Fibroblast of villous mesenchyme (primary cell): ENCODE measurements at places on chromosomes 7 and 10.
A peak's percentile ranks its signal among the peaks of the same experiment; 100 is the strongest.

DNA sequence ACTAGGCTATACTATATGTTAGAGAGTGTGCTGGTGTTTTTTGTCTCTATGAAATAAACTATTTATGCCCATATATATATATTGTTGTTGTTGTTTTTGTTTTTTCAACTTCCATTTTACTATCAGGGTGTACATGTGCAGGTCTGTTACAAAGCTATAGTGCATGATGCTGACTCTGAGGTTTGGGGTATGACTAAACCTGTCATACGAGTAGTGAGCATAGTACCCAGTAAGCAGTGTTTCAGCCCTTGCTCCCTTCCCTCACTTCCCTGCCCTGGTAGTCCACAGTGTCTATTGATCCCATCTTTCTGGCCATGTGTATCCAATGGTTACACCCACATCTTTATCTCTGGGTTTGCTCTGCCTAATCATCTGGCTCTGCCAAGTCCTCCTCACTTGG lies 101.8 kb downstream of the FAS start:
- no peak for DNase-seq

GRCh38 chr10:4174197-4174596 lies 389.2 kb upstream of the KLF6 start:
- peak; percentile 34 for DNase-seq

DNA sequence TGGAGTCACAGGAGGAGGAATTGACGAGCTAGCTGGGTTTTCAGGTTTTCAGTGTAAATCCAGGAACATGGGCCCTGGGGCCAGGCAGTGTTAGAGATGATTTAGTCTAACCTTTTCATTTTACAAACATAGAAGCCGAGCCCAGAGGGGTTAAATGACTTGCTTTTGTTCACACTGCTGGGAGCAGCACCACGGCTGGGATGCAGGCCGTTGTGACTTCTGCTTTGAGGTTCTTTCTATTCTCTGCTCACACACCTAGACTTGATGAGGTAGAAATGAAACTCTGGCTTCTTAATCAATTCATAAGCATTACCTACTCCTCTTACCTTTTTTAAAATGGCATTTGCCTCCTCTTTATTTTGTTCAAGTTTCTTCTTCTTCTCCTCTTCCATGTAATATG lies 36.4 kb downstream of the CREB5 start:
- no peak for DNase-seq

DNA sequence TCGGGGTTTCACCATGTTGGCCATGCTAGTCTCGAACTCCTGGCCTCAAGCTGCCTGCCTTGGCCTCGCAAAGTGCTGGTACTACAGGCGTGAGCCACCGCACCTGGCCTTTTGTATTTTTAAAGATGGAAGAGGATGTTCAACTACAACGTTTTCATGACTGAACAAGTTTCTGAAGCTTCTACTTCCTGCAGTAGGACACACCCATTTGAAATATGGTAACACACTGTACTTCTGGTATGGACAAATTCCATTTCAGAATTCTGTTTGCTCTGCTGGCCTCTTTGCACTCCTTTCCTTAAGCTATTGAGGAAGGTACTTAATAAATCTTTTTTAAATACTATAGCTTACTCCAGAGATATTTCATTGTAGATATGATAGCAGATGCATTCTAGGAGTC lies 10.9 kb upstream of the CDK1 start:
- DNase-seq = no peak

- no peak for DNase-seq
These were observed 826 bp downstream of the GIMAP7 start for GRCh38 chr7:150515248-150516147.

DNA sequence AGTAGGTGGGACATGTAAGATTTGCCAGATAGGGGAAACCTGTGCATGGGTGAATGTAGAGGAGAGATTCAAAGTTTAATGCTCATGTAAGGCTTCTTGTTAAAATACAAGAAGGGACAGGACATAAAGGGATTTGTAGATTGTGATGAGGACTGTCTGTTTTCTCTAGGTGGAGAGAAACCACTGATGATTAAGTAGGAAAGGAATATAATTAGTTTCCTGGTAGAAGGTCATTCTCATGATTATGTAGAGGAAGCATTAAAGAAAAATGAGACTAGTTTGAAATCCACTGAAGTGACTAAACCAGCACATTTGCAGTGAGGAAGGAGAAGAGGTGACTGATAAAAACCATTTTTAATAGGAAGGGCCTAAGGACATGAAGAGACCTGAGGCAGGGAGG lies 19.6 kb upstream of the MACC1 start:
- DNase-seq = no peak

DNA sequence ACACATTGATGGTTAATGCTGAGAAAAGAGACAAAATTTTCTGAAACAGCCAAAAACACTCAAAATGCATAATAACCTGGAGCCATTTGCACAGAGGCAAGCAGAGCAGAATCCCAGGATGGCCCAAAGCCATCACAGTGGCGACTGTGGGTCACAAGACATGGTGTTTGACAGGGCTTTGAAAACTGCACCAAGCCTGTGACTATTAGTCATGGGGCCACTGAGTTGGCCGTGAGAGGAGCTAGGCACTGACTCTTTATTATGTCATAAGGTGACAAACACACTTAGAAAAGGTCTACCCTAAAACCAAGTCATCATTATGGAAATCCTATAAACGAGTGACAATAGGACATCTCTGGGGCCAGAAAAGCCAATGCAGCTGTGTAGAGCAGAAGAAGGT lies 23.9 kb downstream of the DRGX start:
- DNase-seq = no peak

GRCh38 chr7:84844771-84845170 lies 342.1 kb downstream of the SEMA3D start:
- DNase-seq = no peak

GRCh38 chr10:119522747-119523426 lies 19.6 kb downstream of the RGS10 start:
- DNase-seq = no peak

GRCh38 chr7:42070068-42070467 lies 166.9 kb downstream of the GLI3 start:
- DNase-seq = peak; percentile 92
